ENCODE measurements at places on chromosomes 7 and 10. TPM values are rescaled to one million over a fixed set of nuclear protein-coding genes. Genes with fewer than 3 reads are reported as not detected.

CCDC3 gene
- total RNA-seq: 127 TPM

SLC13A4 gene
- 2.0 TPM for total RNA-seq

DNA sequence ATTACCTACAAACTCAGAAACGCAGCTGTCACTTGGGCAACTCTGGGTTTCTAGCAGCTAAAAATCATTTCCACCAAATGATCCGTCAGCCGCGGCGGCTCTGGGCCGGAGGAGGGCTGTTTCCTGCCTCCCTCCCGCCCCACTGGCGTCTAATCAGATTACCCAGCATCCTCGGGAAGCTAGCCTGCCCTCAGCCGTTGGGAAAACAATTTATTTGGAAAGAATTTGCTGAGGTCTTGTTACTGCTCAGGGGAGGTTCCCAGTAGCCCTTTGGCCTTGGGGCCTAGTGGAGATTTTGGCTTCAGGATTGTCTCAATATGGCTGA lies 65.0 kb upstream of the ADGRA1 start:
- DNase-seq: no peak

GRCh38 chr7:116686812-116687419 lies 14.9 kb downstream of the MET start:
- no peak for DNase-seq

DNA sequence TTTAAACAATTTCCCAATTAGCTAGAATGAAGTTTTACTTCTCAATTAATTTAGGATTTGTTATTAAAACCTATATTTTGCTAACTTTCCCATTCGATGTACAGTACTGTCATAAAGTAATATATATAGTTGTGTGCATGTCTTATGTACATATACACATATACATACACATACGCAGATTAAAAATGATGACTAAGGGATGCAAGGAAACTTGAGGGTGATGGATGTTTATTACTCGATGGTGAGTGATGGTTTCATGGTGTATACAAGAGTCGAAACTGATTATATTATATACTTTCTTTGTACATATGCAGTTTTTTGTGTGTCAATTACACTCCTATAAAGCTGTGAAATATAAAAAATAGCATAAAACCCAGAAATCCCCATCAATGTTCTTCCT lies 248.2 kb downstream of the COBL start:
- DNase-seq: no peak

- DNase-seq: no peak
Measured at GRCh38 chr10:102400076-102400475, 4.6 kb downstream of the NFKB2 start.

GRCh38 chr7:151999424-152000090 lies 25.9 kb upstream of the GALNT11 start:
- DNase-seq: no peak

GRCh38 chr10:5071411-5072198 lies 22.6 kb upstream of the AKR1C3 start:
- DNase-seq: peak; percentile 49

Data from thoracic aorta (tissue), 2 donors.